ENCODE measurements at places on chromosomes 2 and 18.

- no peak for DNase-seq
Observed at GRCh38 chr2:239269173-239269885, 131.5 kb downstream of the HDAC4 start.

- DNase-seq: no peak
Observed at GRCh38 chr2:3210257-3210656, 167.4 kb downstream of the EIPR1 start.

- no peak for DNase-seq
Observed at GRCh38 chr18:25284281-25284680, 67.7 kb downstream of the ZNF521 start.

DNA sequence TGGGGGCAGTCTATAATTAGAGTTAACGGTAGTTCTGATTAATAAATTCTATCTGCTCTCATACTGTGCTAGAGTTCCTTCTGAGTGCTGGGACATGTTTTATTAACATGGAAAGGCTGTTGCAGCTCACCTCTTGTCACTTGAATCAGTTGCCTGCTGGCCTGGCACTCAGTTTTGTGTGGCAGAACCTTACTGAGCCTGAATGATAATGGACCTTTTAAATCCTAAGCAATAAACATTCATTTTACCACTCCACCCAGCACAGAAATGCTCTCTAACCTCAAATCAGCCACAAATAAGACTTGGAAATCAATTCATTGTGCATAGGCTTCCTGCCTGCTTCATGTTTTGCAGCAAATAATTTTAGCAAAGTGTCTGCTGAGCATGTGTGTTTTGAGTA lies 115.0 kb upstream of the RBMS1 start:
- no peak for DNase-seq

DNA sequence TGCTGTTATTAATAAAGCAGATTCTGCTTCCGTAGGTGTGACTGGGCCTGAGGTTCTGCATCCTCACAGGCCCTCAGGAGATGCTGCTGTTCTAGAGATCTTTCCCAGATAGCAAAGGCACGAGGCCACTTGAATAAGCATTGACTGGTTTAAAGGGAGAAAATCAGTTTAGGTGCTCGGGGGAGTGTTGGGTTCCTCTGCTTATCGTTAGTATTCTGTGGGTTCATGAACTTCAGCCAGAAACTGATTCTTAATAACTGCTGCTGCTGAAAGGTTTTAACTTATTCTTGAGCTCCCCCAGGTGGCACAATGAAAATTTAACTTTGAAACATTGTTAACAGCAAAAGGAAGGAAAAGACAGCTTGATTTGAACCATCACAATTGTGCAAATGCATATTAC lies 56.9 kb downstream of the ITGA6 start:
- DNase-seq: no peak

DNA sequence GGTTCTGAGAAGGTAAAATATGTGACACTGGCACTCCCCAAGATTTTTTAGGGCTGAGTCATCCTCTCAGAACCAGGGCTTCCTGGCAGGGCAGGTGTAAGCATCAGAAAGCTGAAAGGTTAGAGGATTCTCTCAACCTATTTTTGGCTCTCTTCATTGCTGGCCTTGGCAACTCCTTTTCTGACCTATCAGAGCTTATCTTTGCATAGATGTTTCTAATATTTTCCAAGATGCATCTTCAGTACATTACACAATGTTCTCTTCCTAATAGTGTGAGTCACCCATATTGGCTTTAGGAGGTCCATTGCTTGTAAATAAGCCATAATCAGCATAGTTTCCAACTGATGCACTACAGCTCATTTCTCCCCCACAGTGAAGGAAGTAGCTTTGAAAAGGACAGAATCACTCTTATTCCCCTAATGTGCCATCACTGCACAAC lies 2008.4 kb upstream of the PIK3C3 start:
- no peak for DNase-seq

- DNase-seq: no peak
Observed at GRCh38 chr18:23585007-23585871, 1.1 kb downstream of the NPC1 start.

DNA sequence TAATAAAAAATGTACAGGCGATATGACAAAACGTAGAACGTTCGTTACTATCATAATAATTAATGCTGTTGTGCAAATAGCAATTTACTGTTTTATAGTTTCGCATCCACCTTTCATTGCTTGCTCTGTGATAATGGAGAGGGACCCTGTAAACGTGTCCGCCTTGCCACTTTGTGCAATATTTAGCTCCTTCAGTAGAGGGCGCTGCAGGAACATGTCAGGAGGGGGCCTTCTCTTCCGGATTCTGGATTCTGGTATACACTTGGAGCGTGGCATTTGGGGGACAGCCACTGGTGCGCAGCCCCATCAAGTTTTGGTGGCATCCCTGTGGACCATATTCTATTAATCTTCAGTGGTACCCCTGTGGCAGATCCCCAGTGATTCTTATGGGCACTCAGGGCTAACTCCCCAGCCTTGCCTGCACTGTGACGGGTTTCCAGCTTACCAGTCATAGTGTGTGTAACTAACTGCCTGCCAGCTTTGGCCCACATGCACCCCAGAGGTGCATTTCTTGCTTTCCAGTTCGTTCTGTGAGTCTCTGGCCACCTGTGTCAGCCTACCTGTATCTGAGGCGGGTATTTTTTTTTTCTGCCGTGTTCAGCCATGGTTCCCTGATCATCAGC lies 140.3 kb downstream of the CYRIA start:
- no peak for DNase-seq

GRCh38 chr2:239583879-239584859 lies 183.3 kb upstream of the HDAC4 start:
- no peak for DNase-seq

DNA sequence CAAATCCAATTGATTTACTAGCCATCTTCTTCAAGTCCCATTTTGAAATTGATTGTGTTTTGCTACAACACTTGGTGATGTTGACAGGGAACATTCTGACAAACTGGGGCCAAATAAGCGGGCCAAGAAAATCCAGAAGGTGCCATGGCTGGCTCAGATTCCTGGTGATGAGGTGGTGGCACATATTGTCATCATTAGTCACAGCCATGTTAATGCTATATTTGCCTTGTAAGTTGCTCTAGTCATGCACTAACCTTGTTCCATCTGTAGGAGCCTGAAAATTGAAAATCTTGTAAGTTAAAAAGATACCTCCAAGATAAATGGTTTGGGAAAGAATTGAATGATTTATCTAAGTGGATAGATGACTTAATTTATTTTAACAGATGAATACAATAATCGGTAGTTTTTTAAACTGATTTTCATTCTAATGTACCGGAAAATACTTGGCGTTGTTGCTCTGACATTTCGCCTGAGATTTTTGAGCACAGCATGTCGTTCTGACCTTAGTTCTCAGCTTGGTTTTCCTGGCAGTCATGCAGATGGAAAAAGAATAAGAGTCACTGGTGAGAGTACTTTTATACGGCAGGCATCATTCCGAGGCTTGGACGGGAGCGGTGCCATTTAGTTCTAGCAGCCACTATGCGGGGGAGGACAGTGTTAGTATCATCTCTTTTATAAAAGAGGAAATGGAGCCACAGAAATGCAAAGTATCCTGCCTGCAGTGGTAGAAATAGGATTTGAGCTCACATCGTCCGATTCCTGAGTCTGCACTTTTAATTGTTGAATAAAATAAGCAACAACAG lies 133.9 kb downstream of the ZNF532 start:
- DNase-seq: no peak

DNA sequence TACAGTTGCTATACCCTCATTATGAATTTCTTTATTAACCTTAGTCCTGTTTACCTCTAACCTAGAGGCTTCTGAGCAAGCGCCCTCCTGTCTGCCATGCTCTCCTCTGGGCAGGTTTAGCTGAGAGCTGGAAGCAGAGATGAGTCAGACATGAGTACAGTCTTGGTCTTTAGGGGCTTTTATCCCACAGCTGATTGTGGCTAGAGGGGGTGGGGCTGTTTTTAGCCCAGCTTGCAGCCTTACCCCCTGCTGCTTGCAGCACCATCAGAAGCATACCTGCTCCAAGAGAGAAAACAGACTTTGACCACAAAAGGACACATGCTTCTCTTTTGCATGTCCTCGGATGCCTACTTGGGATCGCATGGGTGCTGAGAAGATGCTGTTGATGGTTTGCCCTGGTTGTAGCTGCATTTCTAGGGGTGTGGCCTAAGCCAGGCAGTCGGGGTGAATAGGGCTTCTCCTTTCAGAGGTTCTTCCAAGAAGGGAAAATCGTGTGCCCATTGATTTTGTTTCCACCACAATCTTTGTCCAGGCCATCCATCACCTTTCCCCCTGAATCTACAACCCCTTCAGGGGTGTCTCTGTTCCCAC lies 115.0 kb upstream of the LGALSL start:
- DNase-seq: no peak

GRCh38 chr18:9919564-9920232 lies 5.9 kb downstream of the VAPA start:
- DNase-seq: no peak

GRCh38 chr2:200742426-200742825 lies 69.3 kb upstream of the BZW1 start:
- DNase-seq: no peak

GRCh38 chr2:109144271-109144670 lies 15.3 kb downstream of the SH3RF3 start:
- no peak for DNase-seq

DNA sequence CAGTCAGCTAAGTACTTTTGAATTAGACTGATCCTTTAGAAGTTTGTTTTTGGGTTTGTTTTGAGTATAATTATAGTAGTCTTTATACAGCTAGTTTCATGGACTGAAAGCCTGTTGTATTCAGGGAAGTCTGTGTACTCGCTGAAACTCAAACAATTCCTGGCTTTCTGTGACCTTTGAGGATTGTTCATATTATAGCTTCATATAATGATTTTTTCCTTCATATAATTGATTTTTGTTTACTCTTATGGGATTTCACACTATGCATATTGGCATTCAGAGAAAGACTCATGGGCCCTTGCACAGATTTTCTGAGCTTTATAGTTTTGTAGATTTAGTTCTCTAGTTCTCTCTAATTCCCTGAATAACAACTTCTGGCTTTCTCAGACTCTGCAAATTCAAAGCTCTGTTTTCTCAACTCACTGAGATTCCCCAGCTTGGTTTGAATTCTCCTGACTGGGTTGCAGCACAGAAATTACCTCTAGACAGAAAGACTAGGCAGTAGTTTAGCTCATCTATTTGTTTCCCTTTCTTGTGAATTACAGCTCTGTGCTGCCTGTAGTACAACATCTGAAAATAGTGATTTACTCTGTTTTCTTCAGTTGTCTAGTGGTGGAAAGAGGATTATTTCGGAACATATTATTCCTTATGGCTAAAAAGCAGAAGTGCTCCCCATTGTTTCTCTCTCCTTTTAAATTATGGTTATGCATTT lies 495.9 kb upstream of the CNTNAP5 start:
- no peak for DNase-seq

DNA sequence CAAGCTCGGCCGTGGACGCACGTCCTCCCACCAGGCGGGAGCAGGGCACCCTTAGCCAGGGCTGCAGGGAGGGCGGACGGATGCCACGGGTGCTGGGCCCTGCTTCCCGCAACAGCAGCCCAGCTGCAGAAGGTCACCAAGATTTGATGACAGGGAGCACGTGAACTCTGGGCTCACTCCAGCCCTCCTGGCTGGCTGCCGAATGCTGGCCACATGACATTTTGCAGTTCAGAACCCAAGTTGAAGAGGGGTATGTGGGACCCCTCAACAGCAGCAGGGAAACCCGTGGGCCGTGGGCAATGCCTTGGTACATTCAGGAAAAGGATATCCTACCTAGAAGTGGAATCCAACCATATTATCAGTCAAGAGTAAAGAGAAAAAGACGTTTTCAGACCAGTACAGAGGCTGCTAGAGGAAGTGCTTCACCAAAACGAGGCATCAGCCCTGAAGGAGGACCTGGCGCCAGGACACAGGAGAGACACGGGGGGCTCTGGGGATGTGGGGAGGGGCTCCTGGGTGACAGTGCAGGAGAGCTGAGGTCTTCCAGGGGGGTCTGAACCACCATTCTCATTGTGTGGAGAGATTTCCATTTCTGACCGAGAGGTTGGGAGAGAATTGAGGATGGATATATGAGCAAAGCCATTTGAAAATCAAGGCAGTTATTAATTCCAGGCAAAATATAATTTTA lies 107.4 kb upstream of the CTDP1 start:
- DNase-seq: no peak

GRCh38 chr2:176794392-176794791 lies 418.2 kb upstream of the HNRNPA3 start:
- no peak for DNase-seq

GRCh38 chr2:239722760-239723470 lies 302.2 kb downstream of the NDUFA10 start:
- no peak for DNase-seq

- DNase-seq: no peak
Observed at GRCh38 chr2:165902934-165903333, 50.6 kb downstream of the TTC21B start.

- no peak for DNase-seq
Observed at GRCh38 chr2:15238028-15238427, 323.1 kb downstream of the NBAS start.

- DNase-seq: no peak
Observed at GRCh38 chr2:60095903-60096302, 457.6 kb downstream of the BCL11A start.

DNA sequence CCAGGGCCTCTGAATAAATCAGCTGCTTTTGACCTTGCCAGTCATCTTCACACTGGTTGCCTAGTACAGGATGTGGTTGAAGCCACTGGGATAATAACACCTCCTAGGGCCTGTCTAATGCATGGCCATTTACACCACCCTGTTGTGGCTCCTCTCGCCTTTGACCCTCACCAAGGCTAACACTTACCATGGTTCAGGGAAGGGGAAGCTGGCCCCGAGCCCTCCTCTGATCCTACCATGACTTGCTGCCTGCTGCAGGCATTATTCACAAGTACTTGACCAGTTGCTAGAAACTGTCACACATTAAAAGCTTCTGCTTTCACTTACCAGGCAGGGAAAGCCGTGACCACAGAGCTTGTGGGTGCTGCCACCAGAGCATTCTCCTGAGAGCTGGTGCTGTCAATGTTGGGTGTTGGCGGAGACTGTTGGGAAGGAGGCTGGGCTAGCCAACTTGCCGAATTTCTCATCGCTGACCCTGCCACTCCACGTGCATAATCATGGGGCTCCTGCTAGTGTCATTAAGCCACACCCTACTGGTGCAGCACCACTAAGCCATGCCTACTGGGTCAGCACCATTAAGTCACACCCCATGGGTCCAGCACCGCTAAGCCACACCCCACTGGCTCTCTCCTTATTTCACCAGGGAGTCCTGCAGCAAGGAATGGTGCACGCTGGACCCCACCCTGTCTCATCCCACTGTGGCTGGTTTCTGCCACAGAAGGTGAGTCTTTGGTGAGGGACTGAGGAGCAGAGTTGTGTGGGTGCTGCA lies 47.0 kb upstream of the TTC39C start:
- DNase-seq: no peak

- no peak for DNase-seq
Observed at GRCh38 chr2:232085164-232085563, 123.7 kb downstream of the DIS3L2 start.

DNA sequence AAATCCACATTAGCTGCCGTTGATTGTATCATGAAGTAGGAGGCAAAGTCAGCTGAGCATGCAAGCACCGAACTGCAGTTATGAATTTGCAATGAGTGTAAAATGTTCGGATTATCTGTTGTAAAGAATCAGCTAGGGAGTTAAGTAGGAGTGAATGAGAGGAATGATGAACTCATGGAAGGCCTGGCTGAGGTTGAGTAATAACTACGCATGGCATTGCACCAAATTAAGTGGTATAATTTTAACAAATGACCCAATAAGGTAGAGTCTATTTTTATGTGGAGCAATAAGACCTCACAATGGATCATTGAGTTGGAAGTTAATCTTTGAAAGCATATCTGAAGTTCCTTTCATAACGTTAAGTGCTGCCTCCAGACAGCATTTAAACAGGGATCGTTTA lies 288.2 kb upstream of the CHST9 start:
- DNase-seq: no peak

GRCh38 chr2:101699755-101700461 lies 2.4 kb downstream of the MAP4K4 start:
- no peak for DNase-seq
